ENCODE measurements at places on chromosomes 6 and 20.

DNA sequence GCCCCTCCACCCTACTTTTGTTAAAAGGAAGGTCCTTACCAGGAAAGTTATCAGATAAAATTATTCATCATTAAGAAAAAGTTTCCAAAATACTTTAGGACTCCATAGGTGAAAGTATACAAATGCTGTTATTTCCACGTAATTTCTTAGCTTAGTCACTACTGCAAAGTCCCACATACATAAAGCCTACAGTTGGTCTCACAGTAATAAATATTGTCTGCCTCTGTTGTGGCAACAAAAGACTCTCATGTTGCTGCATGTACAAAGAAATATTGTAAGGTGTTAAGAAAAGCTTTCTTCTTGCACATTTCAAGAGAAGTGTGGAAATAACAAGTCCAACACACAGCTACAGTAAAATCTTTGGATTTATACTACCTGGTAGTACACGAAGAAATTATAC, 102.4 kb upstream of the DST start:
- H3K4me3 ChIP-seq, result no peak overlapping the region
- no peak overlapping the region for H3K27ac ChIP-seq
- DNase-seq, result no peak
- H3K36me3 ChIP-seq, result no peaks in the 10 kb centered on the region
- H3K4me1 ChIP-seq, result peaks cover 13% of the 10 kb centered on the region
- no peaks in the 10 kb centered on the region for H3K27me3 ChIP-seq

GRCh38 chr6:102501615-102502014, 1108.1 kb downstream of the GRIK2 start:
- H3K4me3 ChIP-seq, result no peak overlapping the region
- no peak for DNase-seq
- H3K27ac ChIP-seq, result no peak overlapping the region
- no peaks in the 10 kb centered on the region for H3K36me3 ChIP-seq
- H3K27me3 ChIP-seq, result no peaks in the 10 kb centered on the region
- H3K4me1 ChIP-seq, result no peaks in the 10 kb centered on the region

GRCh38 chr20:20547221-20547875, 165.1 kb downstream of the RALGAPA2 start:
- no peaks in the 10 kb centered on the region for H3K27me3 ChIP-seq
- H3K27ac ChIP-seq, result no peak overlapping the region
- H3K4me1 ChIP-seq, result no peaks in the 10 kb centered on the region
- no peak for DNase-seq

DNA sequence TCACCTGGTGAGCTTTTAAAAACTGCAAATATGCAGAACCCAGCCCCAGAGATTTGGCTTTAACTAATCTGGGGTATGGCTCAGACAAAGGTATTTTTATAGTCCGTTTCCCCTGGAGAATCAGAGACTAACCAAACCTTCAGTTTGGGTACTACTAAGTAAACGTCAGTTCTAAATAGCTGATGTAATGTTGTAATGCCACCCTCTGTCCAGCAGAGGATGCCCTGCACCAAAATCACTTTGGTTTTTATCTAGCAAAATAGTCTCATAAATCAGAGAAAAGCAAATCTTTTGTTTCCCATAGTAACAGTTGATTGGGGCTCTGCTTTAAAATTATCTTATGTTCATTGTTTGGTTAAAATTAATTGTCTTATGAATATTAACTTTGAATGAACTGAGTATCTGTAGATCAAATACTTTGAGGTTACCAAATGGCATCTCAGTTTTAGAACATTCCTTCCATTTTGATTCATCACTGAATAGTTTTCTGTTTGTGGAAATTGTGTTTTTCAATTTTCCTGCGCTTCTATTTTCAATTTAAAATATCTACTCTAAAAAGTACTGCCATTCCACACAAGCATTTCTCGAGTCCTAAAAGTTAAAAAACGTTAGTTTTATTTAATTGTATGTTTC, 278.3 kb upstream of the PLCB4 start:
- no peaks in the 10 kb centered on the region for H3K36me3 ChIP-seq
- no peaks in the 10 kb centered on the region for H3K4me1 ChIP-seq
- H3K27ac ChIP-seq, result no peak overlapping the region
- DNase-seq, result no peak
